GM13977 (cell line): ENCODE measurements at places on chromosomes 11 and 22.

DNA sequence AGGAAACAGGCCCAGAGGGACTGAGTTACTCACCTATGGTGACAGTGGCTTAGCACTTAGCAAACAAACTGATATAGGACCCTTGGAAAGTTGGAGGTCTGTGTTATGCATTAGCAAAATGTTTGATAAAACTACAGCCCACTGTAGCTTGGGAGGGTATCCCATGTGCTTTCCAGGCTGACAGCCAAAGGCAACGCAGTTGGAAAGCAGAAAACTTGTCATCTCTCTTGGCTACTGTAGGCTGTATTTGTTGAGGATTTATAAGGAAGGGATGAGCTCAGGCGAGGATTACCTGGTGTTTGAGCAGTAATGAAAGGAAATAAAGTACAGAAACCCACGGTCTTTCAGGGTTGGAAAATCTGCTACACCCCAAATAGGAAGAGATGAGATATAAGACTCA is 23.8 kb downstream of the SDHAF2 start:
- DNase-seq: no peak

GRCh38 chr22:46125816-46126765 is 24.2 kb upstream of the PPARA start:
- no peak for DNase-seq

DNA sequence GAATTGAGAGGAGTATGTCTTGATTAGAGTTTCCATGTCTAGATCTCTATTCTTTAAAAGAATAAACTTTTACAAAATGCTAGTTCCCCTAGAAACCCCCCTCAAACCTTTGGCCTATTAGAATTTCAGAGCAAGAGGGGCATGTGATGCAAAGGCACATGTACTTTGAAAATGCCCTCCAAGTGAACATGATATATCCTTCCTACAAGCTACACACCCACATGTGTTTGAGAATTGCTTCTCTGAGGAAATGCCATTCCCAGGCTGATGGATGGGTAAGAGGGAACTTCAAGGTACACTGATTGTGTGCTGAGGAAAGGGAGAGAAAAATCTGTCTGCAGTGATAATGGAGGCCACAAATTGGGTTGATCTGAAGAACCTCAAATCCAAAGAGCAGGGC is 59.5 kb upstream of the PSMA1 start:
- no peak for DNase-seq

GRCh38 chr22:37994049-37994448 is 9.7 kb upstream of the SOX10 start:
- DNase-seq: no peak

DNA sequence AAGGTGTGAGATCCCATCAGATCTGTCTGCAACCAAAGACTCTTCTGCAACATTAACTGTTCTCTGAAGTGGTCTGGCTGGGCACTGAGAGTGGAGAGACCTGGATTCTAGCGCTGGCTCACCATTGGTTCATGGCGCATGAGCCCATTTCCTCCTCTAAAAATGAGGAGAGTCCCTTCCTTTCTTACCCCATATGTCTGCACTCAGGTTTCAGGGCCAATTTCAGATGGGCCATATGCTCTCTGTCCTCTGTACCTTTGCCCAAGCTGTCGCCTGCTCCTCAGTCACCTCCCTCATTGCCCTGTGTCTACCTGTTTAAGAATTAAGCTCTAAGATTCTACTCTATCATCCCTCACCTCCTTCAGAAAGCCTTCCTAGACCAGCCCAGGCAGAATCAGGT is 484.7 kb downstream of the INSC start:
- DNase-seq: no peak

- no peak for DNase-seq
Measured at GRCh38 chr11:19946681-19947080, 213.6 kb downstream of the DBX1 start.

- DNase-seq: no peak
Measured at GRCh38 chr11:130429120-130429681, 792 bp upstream of the ADAMTS8 start.

DNA sequence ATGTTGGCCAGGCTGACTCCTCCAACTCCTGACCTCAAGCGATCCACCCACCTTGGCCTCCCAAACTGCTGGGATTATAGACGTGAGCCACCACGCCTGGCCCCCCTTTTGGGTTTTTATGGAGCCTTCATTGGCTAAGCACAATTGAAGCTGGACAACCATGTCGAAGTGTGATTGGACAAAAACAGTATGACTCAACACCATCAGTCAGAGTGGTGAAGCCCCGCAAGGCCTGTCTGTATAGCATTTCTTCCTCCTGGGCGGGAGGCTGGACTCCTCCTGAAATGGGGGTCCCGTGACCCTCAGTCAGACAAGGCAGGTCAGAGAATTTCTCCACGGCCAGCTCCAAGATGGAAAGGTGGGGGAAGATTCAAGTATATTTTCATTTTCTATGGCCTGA is 3.1 kb upstream of the PARVB start:
- DNase-seq: no peak

- DNase-seq: no peak
Measured at GRCh38 chr11:46776878-46777277, 57.9 kb downstream of the F2 start.

- DNase-seq: no peak
Measured at GRCh38 chr22:28148816-28149465, 229.9 kb upstream of the PITPNB start.

GRCh38 chr11:8671651-8672062 is 10.8 kb downstream of the TRIM66 start:
- DNase-seq: no peak

DNA sequence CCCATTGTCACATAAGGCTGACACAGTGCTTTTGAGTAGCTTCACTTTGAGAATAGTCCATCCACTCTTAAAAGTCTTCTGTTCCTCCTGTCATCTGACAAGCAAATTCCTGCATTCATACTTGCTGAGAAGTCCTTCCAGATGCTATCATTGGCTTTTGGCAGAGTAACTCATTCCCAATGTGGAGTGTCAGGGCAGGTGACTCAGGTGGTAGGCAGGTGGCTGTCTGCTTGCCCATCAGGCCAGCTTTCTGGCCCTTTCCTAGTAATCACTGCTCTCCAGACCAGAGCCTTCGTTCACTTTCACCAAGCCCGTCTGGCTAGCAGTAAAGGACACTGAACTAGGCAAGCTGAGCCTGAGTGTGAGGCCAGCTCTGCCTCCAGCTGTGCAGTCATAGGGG is 162.5 kb upstream of the CCDC90B start:
- DNase-seq: no peak
